ENCODE measurements at places on chromosomes 13 and 19.

- no peak for DNase-seq
Measured at GRCh38 chr13:79799059-79799867, 318.3 kb downstream of the NDFIP2 start.

DNA sequence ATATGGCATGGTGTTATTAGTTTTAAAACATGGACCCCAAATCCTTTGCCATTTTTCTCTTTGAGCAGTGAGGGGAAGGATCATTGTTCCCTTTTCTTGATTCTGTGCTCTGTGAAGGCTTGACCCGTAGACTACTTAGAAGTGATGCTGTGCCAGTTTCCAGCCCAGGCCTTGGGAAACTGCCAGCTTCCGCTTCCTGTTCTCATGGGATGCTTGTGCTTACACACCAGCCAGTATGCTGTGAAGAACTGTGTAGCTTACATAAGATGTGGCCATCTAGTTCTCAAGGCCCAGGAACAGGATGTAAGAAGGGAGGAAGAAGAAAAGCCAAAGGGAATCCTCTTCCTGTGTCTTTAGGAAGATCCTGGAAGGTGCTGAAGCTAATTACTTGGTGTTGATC lies 180.9 kb downstream of the PCCA start:
- DNase-seq: no peak

DNA sequence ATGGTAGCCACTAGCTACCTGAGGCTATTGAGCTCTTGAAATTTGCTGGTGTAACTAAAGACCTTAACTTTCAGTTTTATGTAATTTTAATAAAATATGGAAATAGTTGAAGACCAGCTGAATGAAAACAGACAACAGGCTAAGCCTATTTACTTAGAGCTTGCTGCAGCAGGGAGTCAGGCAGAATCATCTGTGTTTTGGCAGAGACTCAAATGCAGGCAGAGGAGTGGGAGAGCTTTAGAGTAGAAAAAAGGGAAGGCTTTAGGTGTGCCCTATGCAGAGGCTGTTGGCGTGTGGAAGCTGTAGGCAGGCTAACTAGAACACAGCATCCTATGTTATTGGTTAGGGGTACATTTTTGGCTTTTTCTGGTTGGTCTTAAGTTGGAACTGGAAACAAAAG lies 304.9 kb upstream of the NBEA start:
- no peak for DNase-seq

DNA sequence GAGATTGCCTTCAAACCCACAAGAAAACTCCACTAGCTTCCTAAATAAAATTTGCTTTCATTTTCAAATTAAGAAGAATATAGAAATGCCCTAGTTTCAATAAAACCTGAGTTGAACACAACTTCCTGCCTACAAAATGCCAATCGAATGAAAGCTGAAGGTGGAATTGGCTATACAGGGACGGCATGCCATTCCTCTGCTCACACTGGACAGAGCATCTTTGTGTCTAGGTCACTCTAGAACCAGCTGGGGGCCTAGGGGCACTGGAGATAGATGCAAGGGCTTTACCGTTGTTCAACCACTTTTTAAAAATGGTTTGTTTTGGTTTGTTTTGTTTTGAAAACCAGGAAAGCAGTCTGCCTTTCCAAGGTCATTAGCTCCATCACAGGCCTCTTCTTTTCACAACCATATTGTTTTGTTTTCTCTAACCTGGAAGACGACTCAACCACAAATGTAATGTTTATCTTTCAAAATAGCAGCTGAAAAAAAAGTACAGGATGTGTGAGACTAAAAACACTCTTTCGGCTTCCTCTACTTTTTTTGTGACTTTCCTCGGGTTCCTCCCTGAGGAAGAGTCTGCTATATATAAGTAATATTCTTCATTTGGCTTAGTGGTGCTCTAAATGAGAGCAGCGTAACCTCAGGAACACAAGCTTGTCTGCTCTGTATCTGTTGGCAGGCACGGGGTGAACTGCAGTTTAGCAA lies 11.9 kb upstream of the ITM2B start:
- DNase-seq: no peak

DNA sequence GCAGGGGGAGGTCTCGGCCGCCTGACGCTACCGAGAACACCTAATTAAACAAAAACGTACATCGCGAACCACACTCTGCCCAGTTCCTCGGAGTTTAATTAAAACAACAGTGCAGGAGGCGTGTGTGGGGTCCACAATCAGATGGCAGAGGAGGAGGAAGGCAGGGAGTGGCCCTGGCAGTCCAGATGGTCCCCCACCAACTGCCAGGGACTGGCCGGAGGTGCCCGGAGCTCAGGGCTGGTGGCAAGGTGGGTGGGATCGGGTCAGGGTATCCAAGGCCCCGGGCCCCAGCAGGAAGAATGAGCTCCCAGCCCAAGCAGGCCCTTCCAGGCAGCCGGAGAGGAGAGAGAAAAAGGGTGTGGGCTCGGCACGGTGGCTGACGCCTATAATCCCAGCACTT lies 71.3 kb downstream of the PTPRS start:
- DNase-seq: no peak

DNA sequence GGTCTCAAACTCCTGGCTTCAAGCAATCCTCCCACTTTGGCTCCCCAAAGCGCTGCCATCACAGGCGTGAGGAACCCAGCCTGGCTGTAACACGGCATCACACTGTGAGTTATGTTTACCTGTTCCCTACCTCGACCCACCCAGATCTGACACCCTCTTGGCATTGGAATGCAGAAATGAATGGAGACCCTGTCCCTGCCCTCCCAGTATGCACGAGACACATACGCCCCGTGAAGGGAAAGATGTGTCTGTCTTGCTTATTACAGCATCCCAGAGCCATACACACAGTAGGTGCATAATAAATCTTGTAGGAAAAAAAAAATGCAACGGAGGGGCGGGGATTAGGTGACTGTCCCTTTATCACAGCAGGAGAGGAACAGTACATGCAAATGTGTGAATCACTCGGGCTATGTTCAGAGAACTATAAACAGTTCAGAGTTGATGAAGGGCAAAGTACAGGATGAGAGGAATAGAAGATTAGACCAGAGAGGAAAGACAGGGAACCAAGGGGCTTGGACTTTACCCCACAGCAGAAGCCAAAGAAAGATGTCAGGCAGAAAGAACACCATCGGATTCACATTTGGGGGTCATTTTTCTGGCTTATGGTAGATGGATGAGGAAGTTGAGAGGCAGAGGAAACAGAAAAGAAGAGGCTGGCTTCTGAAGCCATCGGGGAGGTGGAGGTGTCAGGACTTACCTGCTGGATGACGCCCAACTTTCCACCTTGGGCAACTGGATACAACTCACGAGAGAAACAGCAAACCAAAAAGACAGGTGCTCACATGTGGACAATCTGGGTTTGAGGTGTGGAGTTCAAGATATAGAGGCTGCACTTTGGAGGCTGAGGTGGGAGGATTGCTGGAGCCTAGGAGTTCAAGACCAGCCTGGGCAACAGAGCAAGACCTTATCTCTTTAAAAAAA lies 94.3 kb downstream of the INSR start:
- no peak for DNase-seq

All from activated CD4-positive, alpha-beta T cell treated with anti-CD3 and anti-CD28 coated beads, Interleukin-2, amount 50 U/mL, for 24 hours (primary cell).